ENCODE measurements at places on chromosomes 4 and X.

DNA sequence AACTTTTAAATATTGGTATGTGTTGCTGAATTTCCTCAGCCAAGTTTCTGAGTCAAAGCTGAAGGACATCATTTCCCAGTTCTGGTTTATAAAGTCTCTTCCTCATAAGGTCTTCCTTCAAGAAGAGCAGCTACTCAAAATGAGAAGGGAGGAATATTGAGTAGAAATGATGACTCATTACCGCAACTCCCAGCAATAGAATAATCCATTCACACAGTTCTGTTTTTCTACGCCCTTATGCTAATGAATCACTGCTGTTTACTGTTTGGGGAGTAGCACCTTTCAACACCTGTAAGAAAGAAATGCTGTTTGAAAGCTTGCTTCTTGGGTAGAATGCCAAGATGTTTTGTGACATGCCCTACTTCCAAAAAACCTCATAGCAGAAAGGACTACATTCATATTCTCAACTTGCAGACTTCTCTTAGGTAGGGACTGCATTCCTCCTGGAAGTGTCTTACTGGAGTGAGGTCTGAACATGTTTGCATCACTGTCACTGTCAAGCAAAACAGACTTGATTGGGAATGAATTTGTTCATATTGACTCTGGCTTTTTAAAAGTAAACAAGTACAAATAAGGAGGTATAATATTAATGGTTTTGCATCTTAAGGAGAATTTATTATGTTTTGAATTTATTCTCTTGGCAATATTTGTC is 147.2 kb upstream of the BANK1 start:
- no peak for DNase-seq

- no peak for DNase-seq
These were observed 391 bp upstream of the IDUA start for GRCh38 chr4:986428-986878.

DNA sequence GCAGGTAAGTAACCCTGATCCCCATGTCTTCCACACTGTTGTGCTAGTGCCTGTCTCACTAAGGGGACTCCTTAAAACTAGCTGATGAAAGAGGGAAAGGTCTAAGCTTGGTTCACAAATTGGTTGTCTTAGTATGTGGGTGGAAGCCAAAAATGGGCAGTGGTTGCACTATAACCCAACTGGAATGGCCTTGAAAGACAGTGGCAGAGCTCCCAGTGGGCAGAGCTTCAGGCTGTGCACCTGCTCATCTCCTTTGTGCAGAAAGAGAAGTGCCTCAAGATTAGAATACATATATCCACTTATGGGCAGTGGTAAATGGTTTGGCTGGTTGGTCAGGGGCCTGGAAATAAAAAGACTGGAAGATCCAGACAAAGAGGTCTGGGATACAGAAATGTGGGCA is 7.2 kb downstream of the SYN1 start:
- no peak for DNase-seq

DNA sequence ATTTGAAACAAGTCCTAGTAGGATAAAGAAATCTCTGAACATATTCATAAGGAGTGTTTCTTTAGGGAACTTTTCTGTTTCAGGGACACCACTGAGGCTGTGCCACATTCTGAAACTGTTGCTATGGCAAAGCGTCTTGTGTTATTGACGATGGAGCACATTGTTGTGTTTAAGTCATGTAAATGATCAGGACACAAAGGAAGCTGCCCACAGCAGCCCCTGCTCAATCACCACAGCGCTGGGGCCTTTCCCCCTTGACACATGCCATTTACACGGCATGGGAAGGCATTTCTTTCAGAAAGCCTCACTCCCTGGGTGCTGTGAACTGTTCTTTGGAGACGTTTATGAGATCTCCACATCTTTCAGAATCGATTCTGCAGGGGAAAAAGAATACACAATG is 39.8 kb upstream of the MID1 start:
- no peak for DNase-seq

- DNase-seq, result no peak
These were observed 26.3 kb upstream of the TRPC3 start for GRCh38 chr4:121978172-121978516.
